ENCODE measurements at places on chromosomes 16 and 17. TPM values are rescaled to one million over a fixed set of nuclear protein-coding genes. Genes with fewer than 3 reads are reported as not detected.

GRCh38 chr16:85137323-85138072, 25.2 kb upstream of the CIBAR2 start:
- peak overlapping the region; percentile 60 for H3K27ac ChIP-seq
- H3K4me3 ChIP-seq, result peak overlapping the region; percentile 28
- no peaks in the 10 kb centered on the region for H3K36me3 ChIP-seq

DNA sequence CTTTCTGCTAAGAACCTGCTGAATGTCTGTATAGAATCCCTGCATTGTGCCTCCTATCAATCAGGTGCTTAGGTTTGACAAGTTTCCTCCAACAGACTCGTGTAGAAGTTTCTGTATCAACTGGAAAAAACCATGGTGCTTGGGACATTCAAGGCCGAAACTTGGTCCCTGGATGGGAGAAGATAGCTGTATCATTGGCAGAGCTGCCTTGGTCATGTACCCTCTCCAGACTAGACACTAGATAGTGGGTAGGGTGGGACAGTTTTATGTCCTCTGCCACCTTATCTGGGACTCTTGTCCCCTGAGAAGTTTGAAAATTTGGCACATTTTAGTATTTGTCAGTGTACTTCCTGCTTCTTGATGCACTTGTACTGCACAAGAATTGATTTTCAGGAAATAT, 520.8 kb downstream of the WWOX start:
- no peak overlapping the region for H3K4me3 ChIP-seq
- H3K36me3 ChIP-seq, result no peaks in the 10 kb centered on the region
- no peaks in the 10 kb centered on the region for H3K27me3 ChIP-seq
- no peaks in the 10 kb centered on the region for H3K4me1 ChIP-seq
- no peak overlapping the region for H3K27ac ChIP-seq

DNA sequence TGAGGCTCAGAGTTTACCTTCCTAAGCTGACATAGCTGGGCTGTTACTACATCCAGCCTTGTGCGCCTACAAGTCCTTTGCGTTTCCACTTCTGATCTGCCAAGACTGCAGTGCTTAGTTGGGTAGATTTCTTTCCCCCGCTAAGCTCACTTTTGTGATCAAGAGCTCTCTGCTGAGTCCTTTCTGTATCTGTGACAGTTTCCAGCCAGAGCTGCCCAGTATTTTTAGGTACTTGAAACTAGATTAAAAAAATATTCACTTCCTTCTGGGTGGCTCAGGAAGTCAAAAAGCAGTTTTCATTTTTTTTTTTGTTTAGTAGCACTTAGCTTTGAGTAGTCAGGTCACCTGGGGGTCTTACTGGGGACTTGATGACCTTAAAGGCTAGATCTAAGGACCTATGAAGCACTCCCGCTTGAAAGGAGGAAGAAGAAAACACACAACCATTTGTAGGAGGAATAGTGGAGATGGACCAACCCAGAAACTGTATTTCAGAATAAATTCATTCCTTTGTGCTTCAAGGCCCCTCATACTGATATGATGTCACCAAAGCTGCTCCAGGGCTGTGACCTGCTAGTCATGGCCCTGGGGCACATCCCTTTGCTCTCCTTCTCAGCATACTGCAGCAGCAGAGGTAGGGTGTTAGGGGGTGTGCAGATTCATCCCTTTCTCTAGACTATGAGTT, 75.6 kb upstream of the HNF1B start:
- no peak for DNase-seq
- no peaks in the 10 kb centered on the region for H3K27me3 ChIP-seq
- H3K27ac ChIP-seq, result no peak overlapping the region
- H3K4me1 ChIP-seq, result no peaks in the 10 kb centered on the region
- no peaks in the 10 kb centered on the region for H3K36me3 ChIP-seq

GRCh38 chr16:50616883-50617645, 64.0 kb downstream of the SNX20 start:
- no peaks in the 10 kb centered on the region for H3K27me3 ChIP-seq
- peaks cover 12% of the 10 kb centered on the region for H3K4me1 ChIP-seq
- H3K4me3 ChIP-seq, result no peak overlapping the region
- no peak overlapping the region for H3K27ac ChIP-seq
- no peaks in the 10 kb centered on the region for H3K36me3 ChIP-seq

DNA sequence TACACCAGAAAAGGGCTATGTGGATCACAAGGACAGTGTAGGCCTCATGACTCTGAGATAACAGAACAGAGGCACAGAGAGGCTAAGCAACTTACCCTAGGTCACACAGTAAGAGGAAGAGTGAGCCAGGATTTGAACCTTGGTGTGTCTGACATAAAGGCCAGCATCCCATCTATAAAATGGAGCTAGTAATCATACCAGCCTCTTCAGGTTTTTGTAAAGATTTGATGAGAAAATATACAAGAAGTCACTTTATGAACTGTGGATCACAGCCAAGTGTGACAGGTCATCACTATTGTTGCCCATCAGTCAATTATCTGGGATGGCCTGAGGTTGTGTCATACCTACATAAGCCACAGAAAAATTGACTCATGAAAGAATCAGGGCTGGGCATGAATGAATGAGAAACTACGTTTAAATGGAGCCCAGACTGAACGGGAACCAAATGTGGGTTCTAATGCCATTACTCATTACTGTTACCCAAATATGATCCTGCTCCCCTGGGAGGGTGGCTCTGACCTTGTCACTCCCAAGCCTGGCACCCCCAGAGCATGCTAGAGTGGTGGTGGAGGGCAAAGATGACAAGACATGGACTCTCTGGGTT, 21.0 kb downstream of the FBXO39 start:
- H3K36me3 ChIP-seq, result no peaks in the 10 kb centered on the region
- H3K4me1 ChIP-seq, result no peaks in the 10 kb centered on the region
- DNase-seq, result no peak
- no peaks in the 10 kb centered on the region for H3K27me3 ChIP-seq
- no peak overlapping the region for H3K4me3 ChIP-seq

DNA sequence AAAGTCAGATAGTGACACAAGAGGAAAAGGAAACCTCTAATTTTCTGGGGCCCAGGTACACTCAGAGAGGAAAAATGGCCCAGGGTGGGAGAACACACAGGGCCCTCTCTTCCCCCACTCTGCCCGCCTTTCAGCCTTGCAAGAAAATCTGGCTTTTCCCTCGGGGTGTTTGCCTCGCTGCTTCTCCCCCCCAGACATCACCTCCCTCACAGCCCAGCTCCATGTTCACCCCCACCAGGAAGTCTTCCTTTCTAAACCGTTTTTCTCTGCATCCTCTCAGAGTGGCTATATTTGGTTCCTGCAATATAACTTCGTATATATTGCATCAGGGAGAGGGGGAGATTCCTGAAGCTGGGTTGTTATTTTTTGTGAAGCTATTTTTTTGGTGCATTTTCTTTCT, 27.3 kb downstream of the RPRML start:
- no peaks in the 10 kb centered on the region for H3K4me1 ChIP-seq
- no peak overlapping the region for H3K4me3 ChIP-seq
- H3K36me3 ChIP-seq, result peaks cover 25% of the 10 kb centered on the region
- no peak overlapping the region for H3K27ac ChIP-seq

- H3K36me3 ChIP-seq, result no peaks in the 10 kb centered on the region
- no peak for DNase-seq
- no peak overlapping the region for H3K4me3 ChIP-seq
- no peaks in the 10 kb centered on the region for H3K27me3 ChIP-seq
- peaks cover 34% of the 10 kb centered on the region for H3K4me1 ChIP-seq
Measured at GRCh38 chr17:80596760-80597608, 52.3 kb downstream of the RPTOR start.

- H3K4me3 ChIP-seq, result no peak overlapping the region
- no peaks in the 10 kb centered on the region for H3K4me1 ChIP-seq
- H3K36me3 ChIP-seq, result peaks cover 7% of the 10 kb centered on the region
- H3K27me3 ChIP-seq, result no peaks in the 10 kb centered on the region
- H3K27ac ChIP-seq, result no peak overlapping the region
Measured at GRCh38 chr17:44191941-44192496, 5.2 kb downstream of the TMUB2 start.

DNA sequence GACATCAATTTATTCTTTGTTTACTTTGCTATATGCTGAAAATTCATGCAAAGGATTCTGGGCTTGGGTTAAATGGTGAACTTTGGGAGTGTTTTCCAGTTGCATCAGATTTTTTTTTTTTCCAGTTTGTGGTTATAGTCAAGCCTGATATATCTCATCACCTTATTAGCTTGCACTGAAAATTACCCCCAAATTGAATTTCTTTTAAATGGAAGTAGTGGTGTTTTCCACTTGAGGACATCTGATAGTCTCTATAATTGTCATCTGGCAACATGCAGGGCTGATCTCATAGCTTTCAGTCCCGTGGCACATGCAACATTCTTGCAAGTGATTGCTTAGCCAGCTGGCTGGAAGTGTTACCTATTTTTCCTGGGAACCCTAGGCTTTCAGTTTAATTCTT, 4.7 kb upstream of the KRTAP3-1 start:
- H3K36me3 ChIP-seq, result no peaks in the 10 kb centered on the region
- H3K4me1 ChIP-seq, result no peaks in the 10 kb centered on the region
- no peak for DNase-seq
- H3K4me3 ChIP-seq, result no peak overlapping the region
- no peak overlapping the region for H3K27ac ChIP-seq

- H3K4me3 ChIP-seq, result no peak overlapping the region
- no peak overlapping the region for H3K27ac ChIP-seq
- no peaks in the 10 kb centered on the region for H3K27me3 ChIP-seq
- peaks cover 7% of the 10 kb centered on the region for H3K36me3 ChIP-seq
- no peaks in the 10 kb centered on the region for H3K4me1 ChIP-seq
Measured at GRCh38 chr17:37562016-37562745, 47.0 kb downstream of the SYNRG start.

The NPIPA7 gene
- total RNA-seq, result 1.3 TPM
